ENCODE measurements at places on chromosomes 3 and 15.

DNA sequence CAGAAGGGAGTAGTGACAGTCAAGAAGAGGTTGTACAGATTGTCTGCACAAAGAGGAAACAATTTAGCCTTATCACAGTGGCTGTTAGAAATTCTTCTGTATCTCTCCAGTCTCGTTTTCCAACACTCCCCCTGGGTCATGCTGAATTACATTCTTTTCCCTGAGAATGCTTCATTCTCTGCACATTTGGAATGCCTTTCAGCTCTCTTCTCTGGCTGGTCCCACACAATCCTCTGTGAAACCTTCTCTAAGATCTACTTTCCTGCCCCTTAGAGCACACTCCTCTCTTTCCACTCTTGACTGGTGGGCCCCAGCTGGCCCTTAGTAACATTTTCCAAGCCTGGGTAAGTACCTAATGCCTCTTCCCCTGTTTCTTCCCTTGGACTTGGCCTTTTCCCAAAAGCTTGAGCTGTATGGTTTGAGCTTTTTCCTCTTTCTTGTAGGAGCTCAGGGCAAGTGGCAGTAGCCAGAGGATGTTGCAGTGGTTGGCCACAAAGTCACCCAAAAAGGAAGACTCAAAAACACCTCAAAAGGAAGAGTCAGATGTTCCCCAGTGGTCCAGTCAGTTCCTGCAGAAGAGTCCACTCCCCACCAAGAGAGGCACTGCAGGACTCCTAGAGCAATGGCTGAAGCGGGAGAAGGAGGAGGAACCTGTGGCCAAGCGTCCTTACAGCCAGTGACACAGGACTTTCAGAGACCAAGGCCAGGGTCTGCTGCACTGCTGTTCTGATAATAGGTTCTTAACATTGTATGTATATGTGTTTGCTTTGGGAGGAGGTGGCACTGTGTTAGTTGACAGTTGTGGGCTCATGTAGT is 25.7 kb downstream of the HMCES start:
- no peak for DNase-seq

- DNase-seq = no peak
Observed at GRCh38 chr3:31671976-31672375, 139.3 kb downstream of the STT3B start.

GRCh38 chr3:189727898-189728297 is 96.7 kb downstream of the TP63 start:
- DNase-seq = no peak

GRCh38 chr15:25240461-25241021 is 198.3 kb downstream of the UBE3A start:
- no peak for DNase-seq

- peak; percentile 77 for DNase-seq
Observed at GRCh38 chr15:91553196-91553854, 300.2 kb upstream of the SLCO3A1 start.

DNA sequence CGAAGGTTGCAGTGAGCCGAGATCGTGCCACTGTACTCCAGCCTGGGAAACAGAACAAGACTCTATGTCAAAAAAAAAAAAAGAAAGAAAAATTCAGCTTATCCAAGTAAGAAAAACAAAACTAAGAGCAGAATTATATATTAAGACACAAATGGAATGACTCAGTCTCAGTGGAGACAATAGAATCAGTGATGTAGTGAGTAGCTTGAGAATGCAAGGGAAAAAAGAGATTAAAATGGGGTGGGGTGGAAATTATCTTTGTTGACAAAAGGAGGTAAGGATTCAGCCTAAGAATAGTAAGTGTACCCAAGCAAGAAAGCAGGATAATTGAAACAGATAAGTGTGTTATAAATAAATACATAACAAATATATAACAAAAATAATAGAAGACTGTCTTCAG is 70.7 kb downstream of the BLM start:
- DNase-seq = no peak

- DNase-seq = no peak
Observed at GRCh38 chr3:11651900-11652299, 8.2 kb upstream of the VGLL4 start.

GRCh38 chr3:71521021-71521352 is 62.5 kb downstream of the FOXP1 start:
- DNase-seq = no peak

- no peak for DNase-seq
Observed at GRCh38 chr3:56952061-56952460, 108.4 kb upstream of the SPATA12 start.

GRCh38 chr15:50813865-50814264 is 48.4 kb upstream of the SPPL2A start:
- DNase-seq = no peak

- no peak for DNase-seq
Observed at GRCh38 chr15:70062321-70062956, 35.3 kb downstream of the TLE3 start.

- DNase-seq = no peak
Observed at GRCh38 chr3:36317915-36318314, 62.4 kb upstream of the STAC start.

GRCh38 chr3:46709721-46710120 is 7.9 kb downstream of the PRSS50 start:
- DNase-seq = no peak

- no peak for DNase-seq
Observed at GRCh38 chr3:10505050-10505790, at the start of gene ATP2B2. ATP2B2 (minus strand) TSS chr3:10505586; CDS start chr3:10449543, 56,043 bp downstream.

GRCh38 chr15:83210619-83211018 is 3.0 kb upstream of the HDGFL3 start:
- peak; percentile 65 for DNase-seq

DNA sequence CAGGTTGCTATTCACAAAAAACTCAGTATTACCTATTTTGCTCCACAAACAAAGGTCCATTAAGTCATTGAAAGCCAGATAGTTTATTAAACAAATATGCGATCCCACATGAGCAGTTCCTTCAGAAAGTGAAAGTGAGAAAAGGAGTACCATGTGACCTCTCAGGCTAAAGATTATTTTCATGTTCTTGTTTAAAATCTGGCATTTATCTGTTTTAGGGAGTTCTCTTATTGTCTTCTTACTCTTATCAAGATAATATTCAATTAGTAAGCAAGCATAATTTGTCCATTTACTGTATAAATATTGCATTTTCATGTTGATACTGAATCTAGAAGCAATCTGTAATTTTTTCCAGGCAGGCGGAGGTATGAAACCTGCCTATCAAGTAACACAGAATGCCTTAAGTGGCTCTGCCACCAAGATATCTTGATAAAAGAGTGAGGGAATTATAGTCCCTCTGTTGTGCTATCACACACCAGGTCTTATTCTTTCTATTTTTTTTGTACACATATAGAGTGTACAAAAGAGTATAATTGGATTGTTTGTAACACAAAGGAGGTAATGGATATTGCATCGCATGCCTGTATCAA is 20.1 kb upstream of the PLSCR5 start:
- peak; percentile 18 for DNase-seq

DNA sequence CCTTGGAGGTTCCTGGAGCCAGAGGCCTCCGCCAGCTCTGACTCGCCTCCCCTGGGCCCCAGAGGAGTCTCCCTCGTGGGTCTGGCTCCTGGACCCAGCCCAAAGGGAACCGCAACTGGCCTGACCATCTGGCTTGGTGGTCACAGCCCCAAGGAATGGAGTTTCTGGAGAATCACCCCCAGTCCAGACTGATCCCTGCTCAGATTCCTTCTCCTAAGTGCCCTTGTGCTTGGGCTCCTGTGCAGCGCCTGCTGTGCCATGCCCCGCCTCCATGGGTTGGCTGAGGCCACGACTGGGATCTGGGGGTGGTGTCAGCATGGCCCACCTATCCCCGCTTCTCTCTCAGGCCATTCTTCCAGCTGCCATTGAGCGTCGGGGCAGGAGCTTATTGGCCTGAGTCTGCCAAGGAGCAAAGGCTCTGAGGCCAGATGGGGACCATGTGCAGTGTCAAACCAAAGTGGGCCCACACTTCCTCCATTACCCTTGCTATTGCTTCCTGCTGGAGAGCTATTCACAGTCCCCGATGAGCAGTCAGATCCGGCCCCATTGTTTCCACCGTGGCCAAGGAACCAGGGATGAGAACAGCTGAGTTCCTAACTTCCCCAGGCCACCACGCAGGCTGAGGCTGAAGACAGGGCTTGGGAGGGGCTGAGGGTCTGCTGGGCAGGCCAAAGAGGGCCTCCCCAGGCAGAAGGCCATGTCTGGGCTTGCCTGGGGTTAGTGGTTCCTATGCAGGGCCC is 19.0 kb downstream of the CSPG4 start:
- no peak for DNase-seq

DNA sequence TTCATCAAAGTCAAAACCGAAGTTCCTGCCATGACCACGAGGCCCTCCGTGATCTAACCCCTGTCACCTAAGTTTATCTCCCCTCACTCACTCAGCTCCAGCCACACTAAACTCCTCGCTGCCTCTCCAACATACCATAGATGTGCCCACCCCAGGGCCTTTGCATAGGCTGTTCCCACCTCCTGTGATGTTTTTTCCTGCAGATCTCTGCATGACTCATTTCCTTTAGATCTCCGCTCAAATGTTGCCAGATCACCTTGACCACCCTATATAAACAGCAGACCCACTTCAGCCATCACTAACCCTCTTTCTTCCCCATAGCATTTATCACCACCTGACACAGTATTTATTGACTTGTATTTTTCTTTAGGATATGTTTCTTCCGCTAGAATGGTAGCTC is 58.5 kb downstream of the HRH1 start:
- DNase-seq = no peak

DNA sequence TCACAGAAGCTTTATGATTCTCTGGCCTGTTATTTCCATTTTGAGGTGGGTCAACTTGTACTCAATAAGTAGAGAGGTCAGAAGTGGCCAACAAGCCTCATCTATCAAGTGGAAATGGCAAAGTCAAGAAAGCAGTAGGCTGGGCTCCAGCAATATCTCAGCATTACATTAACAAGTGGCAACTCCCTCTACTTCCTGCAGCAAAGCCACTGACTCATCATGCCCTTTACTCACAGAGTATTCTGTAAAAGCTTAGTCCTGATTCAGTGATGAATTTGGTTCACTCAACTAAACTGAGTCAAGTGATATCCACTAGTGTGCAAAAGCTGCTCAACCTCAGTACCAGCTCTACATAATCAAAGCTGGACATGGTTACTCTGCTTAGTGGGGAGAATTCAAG is 954.6 kb downstream of the EPHA3 start:
- no peak for DNase-seq

- DNase-seq = no peak
Observed at GRCh38 chr3:197485143-197485542, 70.6 kb downstream of the BDH1 start.

DNA sequence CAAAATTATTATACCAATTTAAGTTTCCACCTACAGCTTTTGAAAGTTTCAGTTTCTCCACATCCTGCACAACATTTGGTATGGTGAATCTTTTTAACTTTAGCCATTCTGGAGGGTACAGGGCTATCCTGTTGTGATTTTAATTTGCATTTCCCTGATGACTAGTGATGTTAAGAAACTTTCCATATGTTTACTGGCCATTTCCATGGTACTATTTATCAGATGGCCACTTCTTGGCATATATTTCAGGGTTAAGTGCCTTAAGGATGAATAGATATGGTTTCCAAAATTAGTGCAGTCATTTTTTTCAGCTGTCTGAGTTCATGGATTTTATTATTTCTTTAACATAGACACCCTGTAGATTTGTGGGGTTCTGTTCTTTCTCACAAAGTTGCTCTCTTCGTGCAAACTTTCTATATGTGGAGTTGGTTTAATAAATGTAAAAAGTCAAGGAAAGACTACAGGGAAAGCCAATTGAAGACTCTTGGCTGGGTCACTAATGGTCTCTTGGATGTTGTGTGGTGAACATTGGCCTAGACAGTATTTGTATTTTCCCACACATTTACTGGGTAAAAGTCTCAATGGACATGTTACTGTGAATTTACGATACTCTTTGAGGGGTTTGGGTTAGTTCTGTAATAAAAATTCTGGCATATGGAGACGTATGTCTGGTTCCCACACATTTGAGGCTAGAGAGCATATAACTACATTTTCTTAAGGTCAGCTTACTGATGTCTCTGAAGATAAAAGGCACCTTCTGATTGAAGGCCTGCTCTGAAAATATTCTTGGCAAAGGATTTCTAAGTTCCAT is 147.5 kb upstream of the PDZRN3 start:
- no peak for DNase-seq

DNA sequence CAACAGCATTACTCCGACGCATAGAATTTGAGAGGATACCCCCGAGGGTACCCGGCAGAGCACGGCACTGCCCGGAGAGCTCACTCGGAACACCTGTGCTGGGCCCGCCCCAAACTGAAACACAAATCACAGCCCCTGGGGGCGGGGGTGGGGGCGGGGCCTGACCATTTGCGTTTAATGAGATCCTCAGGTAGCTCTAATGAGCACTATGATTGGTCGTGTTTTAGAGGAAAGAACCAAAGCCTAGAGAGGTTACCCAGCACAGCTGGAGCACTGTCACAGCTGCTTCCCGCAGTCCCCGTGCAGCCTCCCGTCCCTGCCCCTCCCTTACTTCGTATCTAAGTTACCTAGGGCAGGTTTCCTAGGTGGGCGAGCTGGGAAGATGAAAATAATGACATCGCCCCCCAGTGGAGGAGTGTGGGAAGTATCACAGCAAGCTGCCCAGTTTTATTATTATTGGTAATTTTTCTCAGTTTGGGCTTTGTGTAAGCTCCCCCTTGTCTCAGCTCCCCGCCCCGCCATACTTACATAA is 187.1 kb downstream of the PDE8A start:
- DNase-seq = peak; percentile 64

GRCh38 chr3:18135060-18135814 is 289.9 kb downstream of the SATB1 start:
- DNase-seq = no peak

DNA sequence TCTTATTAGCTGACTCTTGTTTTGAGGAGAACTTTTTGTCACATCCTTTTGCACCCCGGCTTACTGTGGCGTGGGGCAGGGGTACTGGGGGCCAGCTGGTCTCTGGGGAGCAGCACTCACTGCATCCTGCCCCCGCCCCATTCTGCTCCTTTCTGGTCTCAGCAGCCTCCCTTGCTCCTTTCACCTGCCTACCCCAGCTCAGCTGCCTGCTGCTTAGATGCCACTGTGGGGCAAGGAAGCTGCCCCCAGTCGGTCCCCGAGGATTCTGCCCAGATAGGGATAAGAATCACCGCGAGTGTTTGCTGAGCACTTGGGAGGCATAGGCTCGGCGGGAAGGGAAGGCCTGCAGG is 32.0 kb downstream of the APBA2 start:
- no peak for DNase-seq

GRCh38 chr3:187669675-187670504 is at the start of gene SST:
SST (minus strand) TSS chr3:187670394; CDS start chr3:187670291, 103 bp downstream.
- DNase-seq = no peak

DNA sequence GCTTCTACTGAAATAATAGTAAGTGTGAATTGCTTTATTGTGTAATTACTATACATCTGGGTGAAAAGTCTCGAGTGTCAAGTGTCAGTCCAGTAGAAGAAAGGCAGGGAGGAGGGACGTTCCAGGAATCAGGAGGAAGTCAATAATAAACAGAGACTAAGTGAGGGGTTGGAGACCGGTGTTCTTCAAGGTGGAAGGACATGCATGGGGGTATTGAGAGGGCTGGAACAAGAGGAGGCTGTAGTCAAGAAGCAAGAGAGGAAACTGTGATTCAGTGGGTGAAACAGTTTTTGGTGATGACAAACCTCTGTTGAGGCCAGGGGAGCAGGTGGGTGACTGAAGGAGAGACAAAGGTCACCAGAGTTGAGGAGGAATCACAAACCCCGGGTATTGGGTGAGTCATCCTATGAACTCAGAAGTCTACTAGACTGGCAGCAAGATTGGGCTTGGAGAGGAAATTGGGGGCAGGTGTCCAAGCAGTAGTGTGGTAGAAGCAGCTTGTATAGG is 11.6 kb upstream of the SCAMP5 start:
- no peak for DNase-seq
